ENCODE measurements at places on chromosomes 3 and 15. TPM values are rescaled to one million over a fixed set of nuclear protein-coding genes. Genes with fewer than 3 reads are reported as not detected.

Gene GOLGA8M
- 0.75 TPM for total RNA-seq

DNA sequence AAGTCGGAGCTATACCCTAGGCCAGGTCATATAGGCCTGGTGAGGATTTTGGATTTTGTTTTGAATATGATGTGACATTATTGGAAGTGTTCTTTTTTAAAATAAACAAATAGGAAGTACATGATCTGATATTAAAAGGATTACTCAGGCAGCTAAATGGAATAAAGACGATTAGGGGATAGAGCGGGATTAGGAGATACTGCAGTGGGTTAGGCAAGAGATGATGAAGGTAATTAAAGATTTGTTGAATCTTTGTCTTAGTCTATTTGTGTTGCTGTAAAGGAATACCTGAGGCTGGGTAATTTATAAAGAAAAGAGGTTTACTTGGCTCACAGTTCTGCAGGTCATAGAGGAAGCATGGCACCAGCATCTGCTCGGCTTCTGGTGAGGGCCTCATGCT, 21.3 kb downstream of the KIF15 start:
- no peak overlapping the region for H3K4me3 ChIP-seq
- H3K36me3 ChIP-seq: no peaks in the 10 kb centered on the region
- H3K27ac ChIP-seq: no peak overlapping the region
- no peaks in the 10 kb centered on the region for H3K27me3 ChIP-seq
- H3K4me1 ChIP-seq: no peaks in the 10 kb centered on the region
- no peak for DNase-seq

DNA sequence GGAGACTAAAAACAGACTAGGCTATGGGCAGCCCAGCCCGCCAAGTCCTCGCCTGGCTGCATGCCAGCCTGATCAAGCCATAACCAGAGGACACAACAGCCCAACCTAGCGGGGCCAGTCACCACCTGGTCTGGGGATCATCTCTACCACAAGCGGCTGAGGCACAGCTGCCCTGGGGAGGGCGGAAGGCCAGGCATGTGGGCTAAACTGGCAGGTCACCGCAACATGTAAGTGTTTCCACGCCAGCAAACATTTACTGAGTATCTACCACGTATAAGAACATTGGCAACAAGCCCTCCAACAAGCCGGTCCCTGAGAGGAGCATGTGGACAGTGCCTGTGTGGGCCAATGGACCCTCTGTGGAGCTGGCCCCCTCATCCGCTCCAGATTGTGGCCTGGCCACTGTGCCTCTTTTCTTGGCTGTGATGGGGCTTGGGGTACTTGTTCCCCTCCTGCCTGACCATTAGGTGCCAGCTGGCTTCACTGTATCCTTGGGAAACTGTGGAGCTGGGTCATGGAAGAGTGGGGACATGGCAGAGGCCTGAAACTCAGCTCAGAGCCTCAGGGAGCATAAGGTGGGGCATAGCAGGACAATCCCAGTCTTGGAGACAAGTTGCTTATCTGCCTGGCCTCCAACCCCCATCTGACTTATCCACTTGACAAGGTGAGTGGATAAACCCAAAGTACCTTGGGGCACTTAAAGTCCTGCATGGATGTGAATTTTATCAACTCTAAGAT, 9.0 kb downstream of the UBXN7 start:
- H3K27ac ChIP-seq: no peak overlapping the region
- no peaks in the 10 kb centered on the region for H3K27me3 ChIP-seq
- H3K4me1 ChIP-seq: no peaks in the 10 kb centered on the region
- H3K36me3 ChIP-seq: no peaks in the 10 kb centered on the region

DNA sequence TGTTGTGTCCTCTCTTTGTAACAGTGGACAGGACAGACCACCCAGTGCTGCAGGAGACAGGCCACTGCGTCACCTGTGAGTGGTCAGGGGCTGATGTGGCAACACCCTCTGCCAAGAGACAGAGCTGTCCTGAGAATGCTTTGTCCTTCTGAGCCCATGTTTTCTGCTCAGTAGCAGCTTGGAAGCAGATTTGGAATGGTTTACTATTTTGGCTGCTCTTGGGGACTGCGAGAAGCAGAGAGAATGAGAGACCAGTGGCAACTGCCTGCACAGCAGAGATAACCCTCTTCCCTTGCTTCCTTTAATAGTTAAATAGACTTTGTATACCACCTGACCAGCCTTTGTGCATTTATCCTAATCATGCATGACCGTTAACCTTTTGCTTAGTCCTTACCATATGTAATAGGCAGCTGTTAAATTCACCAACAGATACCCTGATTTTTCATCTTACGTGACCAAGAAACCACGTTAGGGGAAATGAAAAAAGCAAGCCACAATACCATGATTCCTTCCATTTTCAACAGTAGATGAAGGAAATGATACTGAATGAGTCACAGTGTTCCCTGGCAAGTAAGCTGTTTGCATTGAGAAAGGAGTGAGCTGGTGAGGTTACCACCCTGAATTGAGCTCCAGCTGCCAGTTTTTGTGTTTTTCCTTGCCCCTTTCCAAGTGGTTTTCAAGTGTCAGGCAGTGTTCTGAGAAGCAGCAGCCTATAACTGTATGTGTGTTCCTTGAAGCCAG, 35.5 kb downstream of the B3GALNT1 start:
- no peaks in the 10 kb centered on the region for H3K36me3 ChIP-seq
- no peaks in the 10 kb centered on the region for H3K4me1 ChIP-seq
- no peak overlapping the region for H3K4me3 ChIP-seq

DNA sequence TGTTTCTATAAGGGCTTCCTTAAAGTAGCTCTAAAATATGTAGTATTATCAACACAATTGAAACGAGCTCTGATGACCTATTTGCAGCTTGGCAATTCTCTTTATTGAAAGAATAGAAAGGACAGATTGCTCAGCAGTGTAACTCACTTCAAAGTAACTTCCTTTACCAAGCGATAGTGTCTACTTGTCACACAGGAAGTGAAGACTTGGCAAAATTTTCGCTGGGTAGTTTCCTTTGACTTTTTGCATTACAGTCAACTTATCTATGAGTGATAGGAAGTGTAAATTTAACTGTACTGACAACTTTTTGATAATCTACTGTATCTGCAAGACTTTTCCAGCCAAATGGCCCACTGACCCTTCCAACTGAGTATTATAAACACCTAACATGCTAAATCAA, 22.8 kb downstream of the SLC9A9 start:
- H3K36me3 ChIP-seq: no peaks in the 10 kb centered on the region
- no peaks in the 10 kb centered on the region for H3K27me3 ChIP-seq
- no peak for DNase-seq
- H3K4me3 ChIP-seq: no peak overlapping the region
- peaks cover 2% of the 10 kb centered on the region for H3K4me1 ChIP-seq

GRCh38 chr15:60838206-60838605, 359.3 kb upstream of the ICE2 start:
- H3K27me3 ChIP-seq: no peaks in the 10 kb centered on the region
- no peaks in the 10 kb centered on the region for H3K4me1 ChIP-seq
- no peak for DNase-seq
- H3K36me3 ChIP-seq: no peaks in the 10 kb centered on the region
- H3K4me3 ChIP-seq: no peak overlapping the region
- no peak overlapping the region for H3K27ac ChIP-seq

Gene OXTR
- total RNA-seq: 0.28 TPM

DNA sequence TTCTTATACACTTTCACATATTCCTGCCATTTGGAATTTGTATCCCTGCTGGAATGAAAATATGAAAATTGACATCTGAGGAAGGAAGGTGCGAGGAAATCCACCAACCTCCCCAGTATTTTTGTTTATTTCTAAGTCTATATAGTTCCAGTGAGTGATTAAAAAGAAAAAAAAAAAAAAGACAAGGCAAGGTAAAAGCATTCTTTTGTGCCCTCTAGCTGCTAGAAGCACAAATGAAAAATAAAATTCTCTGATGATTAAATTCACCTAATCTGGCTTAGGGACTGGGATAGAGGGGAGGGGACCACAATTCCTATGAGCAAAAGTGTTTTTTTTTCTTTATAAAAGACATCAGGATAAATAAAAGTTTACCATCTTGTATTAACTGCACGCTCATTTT, 370.9 kb downstream of the NR2F2 start:
- H3K27ac ChIP-seq: no peak overlapping the region
- no peak for DNase-seq
- H3K4me1 ChIP-seq: no peaks in the 10 kb centered on the region
- no peak overlapping the region for H3K4me3 ChIP-seq
- no peaks in the 10 kb centered on the region for H3K36me3 ChIP-seq

DNA sequence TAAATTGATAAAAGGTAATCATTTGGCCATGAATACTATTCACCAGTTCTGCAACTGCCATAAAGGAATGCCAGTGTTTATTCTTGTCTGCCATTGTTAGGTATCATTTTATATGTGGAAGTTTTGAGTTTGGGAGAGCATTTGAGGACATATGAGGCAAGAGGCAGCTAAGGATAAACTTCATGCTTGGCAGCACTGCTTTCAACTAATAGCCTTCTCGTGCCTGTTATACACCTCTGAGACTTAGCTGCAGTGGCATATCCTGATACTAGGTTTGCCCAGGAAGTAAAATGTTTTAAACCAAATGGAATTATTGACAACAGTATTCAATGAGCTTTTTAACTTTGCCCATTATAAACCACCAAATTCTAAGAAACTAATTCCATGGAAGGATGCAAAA, 126.0 kb upstream of the DPH6 start:
- no peaks in the 10 kb centered on the region for H3K36me3 ChIP-seq
- DNase-seq: no peak
- no peaks in the 10 kb centered on the region for H3K27me3 ChIP-seq
- no peaks in the 10 kb centered on the region for H3K4me1 ChIP-seq
- no peak overlapping the region for H3K27ac ChIP-seq
- H3K4me3 ChIP-seq: no peak overlapping the region

All from liver (tissue), 10 donors.